AG09309 (cell line): ENCODE measurements at places on chromosomes 5 and 9.
A peak's percentile ranks its signal among the peaks of the same experiment; 100 is the strongest.

DNA sequence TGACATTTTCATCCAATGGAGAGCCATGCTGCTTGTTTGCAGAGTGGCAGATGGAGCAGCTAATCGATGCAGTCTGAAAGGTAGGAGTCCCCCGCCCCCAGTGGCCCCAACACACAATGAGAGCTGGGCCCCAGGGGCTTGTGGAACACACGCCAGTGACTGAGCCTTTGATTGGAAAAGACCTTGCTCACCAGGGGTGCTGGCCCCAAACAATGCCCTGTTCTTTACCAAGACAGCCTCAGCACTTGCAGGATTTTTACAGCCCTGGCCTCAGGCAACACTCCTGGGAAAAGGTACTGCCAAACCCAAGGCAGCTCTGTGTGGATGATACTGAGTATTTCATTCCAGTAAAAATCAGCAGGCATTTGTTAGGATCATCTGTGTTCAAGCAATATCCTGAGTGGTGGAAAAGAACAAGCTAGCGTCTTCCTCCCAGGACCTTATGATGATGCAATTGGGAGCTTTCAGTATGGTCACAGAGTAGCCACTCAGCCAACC, 276.8 kb upstream of the CLINT1 start:
- no peak for DNase-seq

GRCh38 chr5:181037365-181037861, 2.7 kb upstream of the BTNL9 start:
- no peak for DNase-seq

GRCh38 chr9:18893046-18893445, 140.0 kb downstream of the SAXO1 start:
- no peak for DNase-seq

DNA sequence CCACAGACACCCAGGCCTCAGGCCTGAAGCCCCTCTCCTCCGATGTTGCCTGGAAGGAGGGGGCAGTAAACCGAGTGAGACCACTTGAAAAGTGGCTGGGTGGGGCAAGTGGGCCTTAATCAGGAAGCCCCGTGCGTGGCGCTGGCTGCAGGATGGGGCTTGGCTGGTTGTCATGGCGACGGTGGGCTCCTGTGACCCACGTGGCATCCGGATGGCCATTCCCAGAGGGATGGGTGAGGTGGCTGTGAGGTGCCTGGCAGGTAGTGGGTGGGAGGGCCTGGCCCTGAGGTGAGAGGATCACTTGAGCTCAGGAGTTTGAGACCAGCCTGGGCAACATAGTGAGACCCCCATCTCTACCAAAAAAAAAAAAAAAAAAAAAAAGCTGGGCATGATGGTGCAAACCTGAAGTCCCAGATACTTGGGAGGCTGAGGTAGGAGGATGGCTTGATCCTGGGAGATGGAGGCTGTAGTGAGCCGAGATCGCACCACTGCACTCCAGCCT, 5.2 kb downstream of the GPSM1 start:
- DNase-seq = no peak

- DNase-seq = no peak
Observed at GRCh38 chr5:111744455-111744854, 12.5 kb downstream of the NREP start.

- no peak for DNase-seq
Observed at GRCh38 chr5:160926428-160926827, 74.4 kb upstream of the ATP10B start.

DNA sequence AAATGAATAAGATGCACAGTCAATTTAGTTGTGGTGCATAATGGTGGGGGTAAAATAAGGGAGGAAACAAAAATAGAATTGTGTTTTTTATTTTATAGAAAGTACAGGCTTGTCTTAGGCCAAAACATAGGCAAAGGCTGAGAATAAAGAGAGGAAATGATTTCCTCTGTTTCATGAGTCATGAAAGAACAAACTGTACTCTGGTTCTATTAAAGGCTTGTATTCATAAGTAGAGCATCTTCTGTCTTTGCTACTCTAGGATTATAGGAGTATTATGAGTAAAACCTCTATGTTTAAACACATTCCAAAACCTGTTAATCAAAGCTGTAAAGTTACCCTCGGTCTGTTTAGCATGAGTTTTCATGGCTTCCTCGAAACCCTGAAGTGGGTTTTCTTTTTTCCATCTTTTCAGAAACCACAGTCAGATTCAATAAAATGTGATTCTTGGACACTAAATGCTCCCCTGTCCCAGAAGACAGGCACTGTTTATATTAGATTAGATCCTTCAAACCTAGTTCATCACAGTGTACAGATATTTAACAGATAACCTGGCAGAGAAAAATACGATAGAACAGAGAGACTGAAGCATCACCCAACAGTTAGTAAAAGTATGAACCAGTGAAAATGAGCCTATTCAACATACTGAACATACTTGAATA, 473.9 kb upstream of the CYLC2 start:
- DNase-seq = no peak

GRCh38 chr9:30010691-30011090, 2373.8 kb upstream of the ACO1 start:
- no peak for DNase-seq

- DNase-seq = no peak
Observed at GRCh38 chr5:132998556-132998955, 27.8 kb downstream of the ZCCHC10 start.

DNA sequence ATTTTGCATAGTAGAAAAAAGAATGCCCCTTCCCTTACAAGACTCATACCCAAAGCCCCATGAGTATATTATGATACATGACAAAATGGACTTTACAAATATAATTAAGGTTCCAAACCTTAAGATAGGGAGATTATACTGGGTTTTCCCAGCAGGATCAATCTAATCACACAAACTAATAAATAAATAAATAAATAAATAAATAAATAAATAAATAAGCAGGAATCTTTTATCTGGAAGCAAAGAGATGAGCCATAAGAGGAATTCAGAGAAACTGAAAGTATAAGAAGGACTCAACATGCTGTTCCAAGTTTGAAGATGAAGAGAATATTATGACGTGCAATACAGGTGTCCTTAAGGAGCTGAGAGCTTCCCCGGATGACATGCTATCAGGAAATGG, 1174.5 kb downstream of the DTWD2 start:
- no peak for DNase-seq

GRCh38 chr5:139597134-139597533, 36.0 kb downstream of the UBE2D2 start:
- DNase-seq = no peak

GRCh38 chr9:33661176-33661575, 134.2 kb upstream of the PRSS3 start:
- no peak for DNase-seq

- no peak for DNase-seq
Observed at GRCh38 chr5:2387634-2388325, 363.7 kb downstream of the IRX2 start.

DNA sequence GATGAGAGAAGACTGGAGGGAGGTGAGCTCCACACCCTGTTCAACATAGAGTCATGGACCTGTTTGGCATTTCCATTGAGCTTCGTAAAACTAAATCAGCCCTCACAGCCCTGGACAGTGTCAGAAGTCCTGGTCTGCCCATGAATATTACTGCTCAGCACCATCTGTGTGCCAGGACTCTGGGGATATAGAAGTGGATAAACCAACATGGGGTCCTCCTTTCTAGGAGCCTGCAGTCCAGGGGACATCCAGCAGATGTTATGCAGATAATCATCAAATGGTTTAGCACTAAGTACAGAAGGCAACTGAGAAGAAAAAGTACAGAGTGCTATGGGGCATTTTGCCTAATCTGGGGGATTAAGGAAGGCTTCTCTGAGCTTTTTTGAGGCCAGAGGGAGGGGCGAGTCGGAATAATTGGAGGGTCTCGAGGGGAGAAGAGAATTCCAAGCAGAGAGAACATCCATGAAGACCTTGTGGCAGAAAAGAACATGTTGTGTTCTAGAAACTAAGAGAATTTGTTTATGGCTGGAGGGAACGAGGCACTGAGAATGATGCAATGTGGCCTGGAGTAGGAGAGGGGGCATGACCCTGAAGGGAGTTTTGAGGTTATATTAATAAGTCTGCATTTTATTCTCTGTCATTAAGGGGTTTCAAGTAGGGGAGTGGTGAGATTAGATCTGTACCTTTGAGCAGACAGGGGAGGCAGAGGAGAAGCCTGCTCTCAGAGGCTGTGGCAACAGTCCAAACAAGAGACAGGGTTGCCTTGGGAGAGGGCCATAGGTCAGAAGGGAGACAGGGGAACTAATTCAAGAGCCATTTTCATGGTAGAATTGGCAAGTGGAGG, 63.5 kb upstream of the SLC2A8 start:
- no peak for DNase-seq

DNA sequence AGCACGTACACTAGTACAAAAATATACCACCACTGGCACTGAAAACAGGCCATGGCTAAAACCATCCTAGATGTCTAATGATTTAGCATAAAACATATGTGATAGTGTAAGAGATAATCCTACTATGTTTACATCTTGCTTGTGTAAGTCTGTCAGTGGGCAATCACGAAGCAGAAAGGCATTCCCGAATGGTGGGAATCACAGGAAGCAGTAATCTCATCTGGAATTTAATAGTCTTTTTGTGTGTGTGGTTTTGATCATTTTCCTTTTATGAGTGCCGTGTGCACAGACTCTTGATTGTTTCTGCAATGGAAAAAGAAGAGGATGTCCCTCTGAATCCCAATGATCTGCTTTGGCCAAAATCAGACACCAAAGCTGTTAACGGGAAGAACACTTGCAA, 200.5 kb downstream of the EBF1 start:
- DNase-seq = no peak

- DNase-seq = no peak
Observed at GRCh38 chr9:117145811-117146490, 268.9 kb downstream of the ASTN2 start.

GRCh38 chr9:106758911-106759310, 104.1 kb upstream of the ZNF462 start:
- no peak for DNase-seq

- DNase-seq = no peak
Observed at GRCh38 chr5:175830586-175831300, 40.6 kb upstream of the CPLX2 start.

GRCh38 chr5:53831496-53831895, 271.1 kb downstream of the NDUFS4 start:
- no peak for DNase-seq

DNA sequence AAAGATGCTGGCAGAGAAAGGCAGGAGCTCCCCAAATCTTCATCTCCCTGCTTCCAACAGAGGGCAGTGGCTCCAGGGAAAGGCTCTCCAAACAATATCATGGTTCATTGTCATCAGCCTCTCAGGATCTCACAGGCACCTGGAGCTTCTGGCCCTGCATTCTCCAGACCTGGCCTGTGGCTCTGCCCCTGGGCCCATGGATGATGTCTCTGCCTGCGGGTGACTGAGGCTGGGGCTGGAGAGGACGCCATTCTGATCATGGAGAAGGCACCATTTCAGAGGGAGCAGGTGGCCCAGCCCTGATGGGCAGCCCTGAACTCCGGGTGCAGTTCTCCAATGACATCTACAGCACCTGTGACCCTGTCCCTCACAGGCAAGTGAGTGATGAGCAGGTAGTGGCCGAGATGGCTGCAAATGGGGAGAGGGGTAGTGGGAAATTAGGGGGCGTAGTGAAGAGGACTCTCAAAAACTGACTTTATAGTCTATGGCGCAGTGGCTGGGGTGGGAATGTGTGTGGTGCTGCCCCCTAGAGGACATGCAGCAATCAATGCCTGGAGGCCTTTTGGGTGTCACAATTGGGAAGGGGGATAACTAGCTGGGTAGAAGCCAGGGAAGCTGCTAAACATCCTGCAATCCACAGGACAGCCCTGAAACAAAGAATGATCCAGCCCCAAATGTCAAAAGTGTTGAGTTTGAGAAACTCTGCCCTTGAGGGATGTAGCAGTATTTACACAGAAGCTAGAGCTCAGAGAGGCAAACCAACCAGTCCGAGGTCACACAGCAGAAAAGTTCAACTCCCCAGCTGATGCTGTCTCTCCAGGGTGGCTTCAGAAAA, 3.2 kb downstream of the SH3PXD2B start:
- no peak for DNase-seq

DNA sequence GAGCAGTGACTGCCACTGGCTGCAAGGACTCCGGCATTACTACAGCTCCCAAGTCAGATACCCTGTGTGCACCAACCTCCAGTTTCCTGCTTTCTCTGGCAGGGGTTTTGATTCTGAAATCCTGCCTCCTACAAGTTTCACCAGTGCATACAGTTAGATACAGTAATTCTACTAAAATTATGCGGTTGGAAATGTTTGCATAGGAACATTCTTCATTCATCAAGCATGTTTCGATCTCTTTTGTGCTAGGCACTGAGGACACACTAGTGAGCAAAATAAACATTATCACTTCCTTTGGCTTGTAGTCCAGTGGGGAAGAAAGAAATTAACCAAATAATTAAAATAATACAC, 152.2 kb downstream of the TMEM167A start:
- no peak for DNase-seq

- no peak for DNase-seq
Observed at GRCh38 chr9:70111641-70112236, 68.1 kb downstream of the MAMDC2 start.

DNA sequence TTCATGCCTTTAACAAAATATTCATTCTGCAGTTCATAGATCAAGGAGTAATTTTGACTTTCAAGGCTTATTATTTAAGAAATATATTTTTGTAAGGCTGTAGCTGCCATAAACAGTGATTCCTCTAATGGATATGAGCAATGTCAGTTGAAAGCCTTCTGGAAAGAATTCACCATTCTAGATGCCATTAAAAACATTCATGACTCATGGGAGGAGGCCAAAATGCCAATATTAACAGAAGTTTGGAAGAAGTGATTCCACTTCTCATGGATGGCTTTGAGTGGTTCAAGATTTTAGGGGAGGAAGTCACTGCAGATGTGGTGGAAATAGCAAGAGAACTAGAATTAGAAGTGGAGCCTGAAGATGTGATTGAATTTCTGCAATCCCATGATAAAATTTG, 229.1 kb downstream of the DEPDC1B start:
- DNase-seq = no peak

DNA sequence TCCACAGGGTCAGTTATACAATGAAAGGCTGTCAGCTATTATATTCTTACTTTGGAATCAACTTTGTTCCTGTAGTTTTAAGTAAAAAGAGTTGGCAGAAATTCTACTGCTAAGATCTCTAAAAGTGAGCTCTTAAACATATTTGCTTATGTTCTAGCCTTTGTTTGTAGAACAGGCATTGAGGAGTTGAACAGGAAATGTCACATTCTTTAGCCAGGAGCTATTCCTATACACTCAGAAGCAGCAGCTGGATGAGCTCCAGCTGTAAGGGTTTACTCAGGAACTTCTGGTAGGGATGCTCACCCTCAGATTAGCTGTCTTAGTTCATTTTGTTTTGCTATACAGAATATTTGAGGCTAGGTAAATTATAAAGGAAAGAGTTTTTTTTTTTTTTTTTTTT, 22.4 kb upstream of the SPINK14 start:
- no peak for DNase-seq

GRCh38 chr5:130995254-130995515, 169.9 kb downstream of the HINT1 start:
- DNase-seq = no peak

GRCh38 chr5:65861830-65862241, 64.5 kb upstream of the ERBIN start:
- DNase-seq = peak; percentile 98

DNA sequence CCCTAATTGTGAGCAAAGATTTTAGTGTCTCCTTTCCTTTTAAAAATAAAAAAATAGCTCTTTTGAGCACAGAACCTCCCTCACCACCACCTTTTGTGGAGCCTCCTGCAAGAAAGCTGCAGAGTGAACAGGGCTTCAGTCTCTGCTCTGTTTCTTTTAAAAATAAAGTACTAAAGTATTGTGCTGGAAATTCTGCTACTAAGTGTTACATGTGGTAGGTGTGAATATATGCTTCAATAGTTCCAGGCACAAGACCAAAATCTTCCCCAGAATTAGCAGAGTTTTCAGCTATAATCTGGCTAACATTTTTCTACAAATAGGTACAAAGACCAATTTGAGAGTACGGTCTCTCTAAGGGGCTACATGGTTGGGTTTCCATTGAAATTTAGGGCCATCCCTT, 40.3 kb upstream of the NFIB start:
- DNase-seq = no peak
